ENCODE measurements at places on chromosomes 5 and 9.
A peak's percentile ranks its signal among the peaks of the same experiment; 100 is the strongest.

DNA sequence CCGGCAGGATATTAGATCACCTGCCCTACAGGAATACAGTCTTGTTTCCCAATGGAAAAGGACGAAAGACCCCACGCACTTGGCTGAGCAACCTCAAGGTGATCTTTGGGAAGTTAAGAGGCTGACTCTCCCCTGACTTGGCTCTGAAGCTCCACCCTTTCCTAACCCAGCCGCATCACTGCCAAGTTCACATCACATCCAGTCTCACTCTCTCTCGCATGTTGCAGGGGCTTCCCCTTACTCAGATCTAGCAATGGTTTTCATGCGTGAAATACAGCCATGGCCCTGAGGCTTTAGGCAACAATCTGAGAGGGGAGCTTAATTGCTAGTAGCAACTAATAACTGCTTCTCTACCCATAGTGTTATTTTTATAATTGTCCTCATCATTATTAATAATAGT lies 211.6 kb downstream of the DOCK8 start:
- DNase-seq = no peak

DNA sequence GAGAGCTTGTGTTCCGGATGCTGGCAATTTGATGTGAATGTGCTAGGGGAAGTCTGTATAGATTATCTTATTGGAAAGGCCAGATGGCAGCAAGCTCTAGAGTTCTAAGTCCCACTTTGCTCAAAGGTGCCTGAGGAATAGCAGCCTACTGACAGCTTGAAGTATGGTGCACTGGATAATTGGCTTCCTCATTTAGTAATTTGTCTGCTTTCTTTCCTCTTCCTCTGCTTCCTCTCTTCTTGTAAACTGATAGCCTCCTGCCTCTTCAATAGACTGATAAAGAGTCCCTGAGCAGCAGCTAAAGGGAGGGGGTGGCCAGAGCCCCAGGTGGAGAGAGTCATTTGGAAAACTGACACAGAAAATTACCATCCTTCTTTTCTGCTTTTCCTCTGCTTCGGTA lies 177.3 kb downstream of the FGF1 start:
- no peak for DNase-seq

GRCh38 chr5:169650701-169651331 lies 13.7 kb downstream of the DOCK2 start:
- DNase-seq = no peak

- no peak for DNase-seq
Observed at GRCh38 chr9:121783111-121783510, 131.7 kb downstream of the DAB2IP start.

- DNase-seq = no peak
Observed at GRCh38 chr5:39197556-39197955, 21.8 kb downstream of the FYB1 start.

- no peak for DNase-seq
Observed at GRCh38 chr9:83649515-83649914, 26.6 kb downstream of the IDNK start.

DNA sequence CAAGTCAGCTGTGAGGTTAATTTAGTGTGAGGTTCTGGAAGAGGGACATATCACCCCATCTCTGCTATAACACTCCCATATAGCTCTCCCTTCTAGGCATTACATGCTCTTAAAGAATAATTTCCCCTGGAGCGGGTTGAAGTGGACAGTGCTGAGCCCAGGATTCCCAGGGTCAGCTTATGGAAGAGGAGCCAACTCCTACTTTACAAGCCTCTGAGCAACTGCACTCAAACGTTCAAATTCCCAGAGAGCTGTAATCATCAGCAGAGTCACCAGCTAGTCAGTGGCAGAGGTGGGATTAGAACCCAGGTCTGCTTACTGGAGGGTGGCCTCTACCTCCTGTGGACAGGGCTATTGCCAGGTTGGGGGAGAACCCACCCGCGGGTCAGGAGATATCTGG lies 1.4 kb downstream of the NEURL1B start:
- no peak for DNase-seq

DNA sequence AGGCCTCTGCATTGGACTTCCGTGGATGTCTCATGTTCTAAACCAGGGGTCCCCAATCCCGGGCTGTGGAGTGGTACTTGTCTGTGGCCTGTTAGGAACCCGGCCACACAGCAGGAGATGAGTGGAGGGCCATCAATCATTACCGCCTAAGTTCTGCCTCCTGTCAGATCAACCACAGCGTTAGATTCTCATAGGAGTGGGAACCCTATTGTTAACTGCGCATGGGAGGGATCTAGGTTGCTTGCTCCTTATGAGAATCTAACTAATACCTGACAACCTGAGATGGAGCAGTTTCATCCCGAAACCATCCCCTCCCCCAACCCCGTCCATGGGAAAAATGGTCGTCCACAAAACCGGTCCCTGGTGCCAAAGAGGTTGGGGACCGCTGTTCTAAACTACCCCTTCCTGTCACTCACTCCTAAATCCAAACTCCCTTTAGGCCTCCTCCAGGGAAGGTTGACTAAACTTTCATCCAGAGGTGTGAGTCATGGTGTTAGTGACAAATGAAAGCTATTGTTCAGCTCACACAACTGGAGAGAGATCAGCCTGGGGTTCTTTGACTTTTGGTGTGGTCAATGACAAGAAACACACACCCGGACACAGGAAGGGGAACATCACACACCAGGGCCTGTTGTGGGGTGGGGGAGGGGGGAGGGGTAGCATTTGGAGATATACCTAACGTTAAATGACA lies 9.5 kb downstream of the KCNV2 start:
- DNase-seq = no peak

- no peak for DNase-seq
Observed at GRCh38 chr5:139061274-139061673, 136.9 kb downstream of the SIL1 start.

DNA sequence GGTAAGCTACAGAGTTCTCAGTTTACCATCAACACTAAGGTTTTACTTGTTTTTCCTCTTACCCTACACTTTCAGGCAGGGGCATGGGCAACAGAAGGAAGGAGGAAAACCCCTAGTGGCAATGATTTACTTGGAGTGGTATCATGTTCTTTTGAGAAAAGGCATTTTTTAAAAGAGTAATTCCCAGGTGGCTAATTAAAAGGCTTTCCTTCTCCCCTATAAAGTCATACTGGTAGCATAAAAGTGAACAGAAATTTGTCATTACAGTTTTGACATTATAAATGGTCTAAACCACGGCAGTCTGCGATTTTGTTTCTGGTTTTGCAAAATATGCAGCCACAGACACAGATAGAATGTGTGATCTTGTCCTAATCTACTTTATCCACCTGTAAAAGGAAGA lies 30.9 kb upstream of the OR2K2 start:
- no peak for DNase-seq

GRCh38 chr5:39759701-39760100 lies 334.9 kb upstream of the DAB2 start:
- no peak for DNase-seq

DNA sequence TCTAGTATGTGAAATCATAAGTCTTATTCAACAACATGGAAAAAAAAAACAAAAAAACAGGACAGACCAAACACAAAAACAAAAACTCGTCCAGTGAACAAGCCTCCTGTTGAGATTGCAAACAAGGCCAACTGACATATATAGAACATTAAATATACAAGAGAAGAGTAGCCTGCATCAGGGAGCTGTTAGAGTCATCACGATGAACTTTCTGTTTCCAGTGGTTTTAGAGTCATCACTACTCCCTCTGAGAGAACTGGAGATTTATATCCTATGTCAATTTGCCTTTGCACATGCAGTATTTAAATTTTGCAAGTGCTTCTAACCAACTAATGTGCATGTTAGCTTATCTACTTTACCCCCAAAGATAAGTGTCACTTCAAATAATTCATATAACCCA lies 9.9 kb downstream of the SNCAIP start:
- DNase-seq = no peak

DNA sequence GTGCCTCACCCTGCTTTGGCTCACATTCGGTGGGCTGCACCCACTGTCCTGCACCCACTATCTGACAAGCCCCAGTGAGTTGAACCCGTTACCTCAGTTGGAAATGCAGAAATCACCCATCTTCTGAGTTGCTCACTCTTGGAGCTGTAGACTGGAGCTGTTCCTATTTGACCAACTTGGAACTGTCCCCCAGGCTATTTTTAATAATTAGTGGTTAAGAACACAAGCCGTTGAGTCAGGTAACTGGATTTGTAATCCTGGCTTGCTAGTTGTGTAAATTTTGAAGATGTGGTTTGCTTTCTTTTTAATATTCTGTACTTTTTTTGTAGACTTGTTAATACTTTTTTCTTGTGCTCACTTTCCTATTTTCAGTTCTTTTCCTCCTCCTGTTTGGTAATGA lies 81.2 kb downstream of the CNTLN start:
- no peak for DNase-seq

GRCh38 chr5:179154346-179154990 lies 94.3 kb downstream of the ZNF354C start:
- DNase-seq = no peak

DNA sequence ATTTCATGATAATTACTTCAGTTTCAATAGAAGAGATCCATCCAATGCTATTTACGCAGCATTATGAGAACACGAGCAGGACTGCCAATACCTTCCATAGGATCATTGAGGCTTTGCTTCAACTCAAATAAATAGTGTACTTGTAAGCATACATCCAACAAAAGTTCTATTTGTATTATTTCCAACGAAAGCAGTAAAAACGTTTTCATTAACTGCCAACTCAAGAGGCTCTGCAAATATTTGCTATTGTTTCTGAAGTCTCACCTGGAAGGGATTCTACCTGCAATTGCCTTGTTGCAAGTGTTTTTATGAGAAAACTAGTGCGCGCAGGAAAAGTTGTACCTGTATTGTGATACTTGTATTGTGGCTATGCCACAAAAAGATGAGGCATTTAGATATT lies 11.0 kb upstream of the GNPDA1 start:
- no peak for DNase-seq

GRCh38 chr9:13377171-13377925 lies 97.9 kb upstream of the MPDZ start:
- peak; percentile 77 for DNase-seq

GRCh38 chr9:91856419-91856818 lies 93.6 kb downstream of the ROR2 start:
- DNase-seq = no peak

DNA sequence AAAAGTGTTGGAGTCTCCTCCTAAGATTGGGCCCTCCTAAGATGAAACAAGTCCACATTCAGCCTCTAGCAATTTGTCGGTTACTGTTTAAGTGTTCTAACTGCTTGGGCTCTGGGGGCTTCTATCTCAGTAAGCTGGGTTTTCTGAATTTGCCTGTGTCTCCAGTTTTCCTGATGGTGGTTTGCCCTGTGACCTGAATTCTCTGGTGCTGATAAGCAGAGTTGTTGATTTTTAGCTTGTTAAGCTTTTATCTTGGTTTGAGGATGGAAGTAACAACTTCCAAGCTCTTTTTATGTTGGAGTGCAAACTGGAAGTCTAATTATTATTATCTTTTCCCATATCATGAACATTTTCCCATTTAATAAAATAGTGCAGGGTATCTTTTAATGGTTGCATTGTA lies 30.9 kb downstream of the HSD17B4 start:
- DNase-seq = no peak

GRCh38 chr5:28117691-28118090 lies 1079.3 kb upstream of the CDH9 start:
- DNase-seq = no peak

DNA sequence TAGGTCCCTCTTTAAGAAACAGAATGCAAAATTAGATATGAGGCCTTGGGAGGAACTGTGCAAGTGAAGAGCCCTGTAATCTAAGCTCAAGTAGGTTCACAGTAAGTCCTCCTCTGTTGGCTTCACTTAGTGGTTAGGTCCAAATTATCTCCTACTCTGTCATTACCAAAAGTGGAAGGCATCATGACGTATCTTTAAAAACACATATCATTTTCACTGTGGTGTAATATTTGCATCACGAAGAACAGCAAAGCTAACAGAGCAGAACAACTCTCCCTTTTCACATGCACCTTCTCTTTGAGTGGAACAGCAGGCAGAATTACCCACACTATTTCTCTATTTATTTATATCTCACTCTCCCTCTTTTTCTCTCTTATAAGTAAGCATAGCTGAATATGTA lies 240.5 kb upstream of the CCNH start:
- DNase-seq = no peak

DNA sequence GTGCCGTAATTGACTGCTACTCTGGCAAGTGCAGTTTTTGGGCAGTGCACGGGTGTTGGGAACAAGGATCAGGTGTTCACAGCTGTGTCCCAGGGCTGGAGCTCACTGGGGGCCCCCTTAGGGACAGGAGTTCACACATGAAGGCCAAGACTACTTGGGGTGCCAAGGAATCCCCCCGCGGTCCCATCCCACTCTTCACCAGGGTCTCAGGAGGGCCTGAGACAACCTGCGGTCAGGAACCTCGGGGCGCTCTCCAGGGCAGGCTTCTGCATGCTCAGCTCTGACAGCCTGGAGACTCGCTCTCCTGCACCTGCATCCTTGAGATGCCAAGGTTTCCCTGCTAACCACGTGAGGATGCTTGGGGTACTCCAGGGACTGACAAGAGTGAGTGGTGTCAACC lies 2.3 kb upstream of the MAN1B1 start:
- DNase-seq = no peak
